ENCODE measurements at places on chromosomes 6 and 20.

DNA sequence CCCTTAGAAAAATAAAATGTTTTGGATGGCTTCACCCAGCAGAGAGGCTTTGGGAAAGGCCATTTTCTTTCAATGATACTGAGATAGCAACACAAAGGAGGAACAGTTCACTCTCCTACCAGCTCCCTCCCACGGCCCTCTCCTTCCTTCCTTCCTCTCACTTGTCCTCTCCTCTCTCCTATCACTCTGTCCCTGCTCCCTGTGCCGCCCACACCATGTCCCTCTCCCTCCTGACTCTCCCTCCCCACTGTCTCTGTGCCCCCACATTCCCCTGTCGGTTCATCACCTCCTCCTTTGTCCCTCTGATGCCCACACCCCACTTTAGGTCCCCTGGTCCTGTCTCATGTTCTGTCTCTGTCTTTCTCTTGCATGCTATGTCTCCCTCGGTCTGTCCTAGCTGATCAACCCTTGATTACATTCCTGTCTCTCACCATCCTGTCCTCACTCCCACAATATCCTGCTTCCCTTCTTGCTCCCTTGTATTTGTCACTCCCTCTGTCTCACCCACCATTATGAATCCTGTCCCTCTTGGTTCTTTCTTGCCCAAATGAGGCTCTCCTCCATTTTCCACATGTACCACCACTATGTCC is 30.1 kb downstream of the ELMO2 start:
- DNase-seq = no peak

DNA sequence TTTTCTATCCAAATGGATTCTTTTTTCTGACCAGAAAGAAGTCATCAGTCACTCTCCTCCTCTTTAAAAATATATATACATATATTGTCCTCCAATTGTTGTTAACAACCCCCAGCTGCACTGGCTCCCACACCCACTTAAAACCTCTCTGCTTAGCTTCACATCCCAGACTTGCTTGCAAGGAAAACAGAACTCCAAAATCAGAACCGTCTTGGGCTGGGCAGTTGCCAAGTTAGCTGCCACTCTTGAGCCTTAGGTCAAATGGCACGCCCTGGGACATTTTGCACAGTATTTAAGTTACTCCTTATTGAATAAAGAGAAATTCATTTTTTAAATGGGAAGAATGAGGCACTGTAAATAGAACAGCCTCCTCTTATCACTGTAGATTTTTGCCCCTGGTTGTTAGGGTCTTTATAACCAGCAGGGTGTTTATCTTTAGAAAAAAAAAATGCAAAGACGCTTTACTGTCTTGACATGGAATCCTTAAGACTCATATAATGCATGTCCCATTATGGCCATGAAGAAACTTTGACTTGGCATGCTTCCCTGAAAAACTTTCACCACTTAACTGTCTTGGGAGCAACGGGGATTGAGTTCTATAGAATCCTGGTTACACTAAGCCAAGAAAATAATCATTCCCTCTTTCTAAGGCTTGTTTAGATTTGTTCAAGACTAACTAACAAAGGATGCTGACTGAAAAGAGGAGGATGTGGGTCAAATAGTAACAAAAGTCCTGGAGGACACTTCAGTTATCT is 204.5 kb downstream of the ISM1 start:
- no peak for DNase-seq

DNA sequence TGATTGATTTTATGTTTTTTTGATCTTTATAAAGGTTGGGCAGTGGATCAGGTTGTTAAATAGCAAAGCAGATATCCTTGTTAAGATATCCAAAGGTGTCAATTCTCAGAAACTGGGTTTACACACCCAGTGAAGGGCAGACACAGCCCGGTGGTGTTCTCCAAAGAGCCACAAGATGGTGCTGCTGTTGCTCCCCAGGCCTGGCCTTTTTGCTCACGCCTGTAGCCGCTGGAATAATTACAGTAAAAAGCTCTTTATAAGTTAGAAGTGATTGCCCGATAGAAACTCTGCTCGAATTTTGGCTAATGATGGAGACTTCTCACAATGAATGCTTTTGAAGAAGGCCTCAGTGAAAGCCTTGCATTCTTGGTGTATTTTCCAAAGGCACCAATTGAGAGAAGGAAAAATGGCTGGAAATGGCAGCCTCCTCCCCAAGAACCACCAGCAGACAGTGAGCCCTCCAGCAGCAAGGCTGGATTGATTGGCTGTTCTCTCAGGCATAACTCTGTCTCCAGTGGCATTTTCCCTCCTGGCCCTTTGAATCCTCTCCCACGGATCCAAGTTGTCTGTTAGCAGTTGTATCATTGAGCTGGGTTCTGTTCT is 120.5 kb upstream of the CHD6 start:
- DNase-seq = no peak

DNA sequence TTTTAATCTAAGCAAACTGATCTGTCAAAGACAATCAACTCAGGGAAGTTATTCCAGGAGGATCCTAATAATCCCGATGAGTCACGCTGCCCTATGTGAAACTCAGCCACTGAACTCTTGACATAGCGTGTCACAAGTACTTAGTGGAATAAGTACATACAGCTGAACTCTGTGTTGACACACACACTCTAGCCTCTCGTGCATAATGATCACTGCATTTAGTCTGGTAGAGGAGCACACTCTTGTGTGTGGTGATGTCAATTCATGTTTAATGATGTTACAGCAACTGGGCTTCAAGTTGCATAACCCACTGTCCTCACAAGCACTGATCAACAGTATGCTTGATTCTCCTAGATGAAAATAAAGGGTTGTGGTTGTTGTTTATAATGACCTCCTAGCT is 148.3 kb downstream of the HACE1 start:
- DNase-seq = peak; percentile 7

DNA sequence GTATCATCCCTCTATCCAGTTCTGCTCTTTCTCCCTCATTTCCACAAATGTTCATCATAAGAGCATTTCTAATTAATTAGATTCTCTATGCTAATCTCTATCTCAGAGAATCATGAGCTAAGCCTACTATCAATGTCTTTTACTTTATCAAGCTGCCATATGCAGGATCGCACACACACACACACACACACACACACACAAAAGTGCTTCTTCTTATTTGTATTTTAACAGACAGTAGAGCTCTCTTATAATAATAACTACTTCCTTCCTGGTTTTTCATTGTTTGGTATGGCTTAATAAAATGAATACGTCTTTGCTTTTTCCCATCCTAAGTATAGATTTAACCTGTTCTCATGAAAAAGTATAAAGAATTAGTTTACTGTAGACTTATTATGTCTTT is 170.2 kb downstream of the HAO1 start:
- no peak for DNase-seq

- no peak for DNase-seq
These were observed 6.0 kb downstream of the HSF2 start for GRCh38 chr6:122405417-122405816.

GRCh38 chr6:157075549-157076450 is 247.5 kb downstream of the TMEM242 start:
- no peak for DNase-seq

DNA sequence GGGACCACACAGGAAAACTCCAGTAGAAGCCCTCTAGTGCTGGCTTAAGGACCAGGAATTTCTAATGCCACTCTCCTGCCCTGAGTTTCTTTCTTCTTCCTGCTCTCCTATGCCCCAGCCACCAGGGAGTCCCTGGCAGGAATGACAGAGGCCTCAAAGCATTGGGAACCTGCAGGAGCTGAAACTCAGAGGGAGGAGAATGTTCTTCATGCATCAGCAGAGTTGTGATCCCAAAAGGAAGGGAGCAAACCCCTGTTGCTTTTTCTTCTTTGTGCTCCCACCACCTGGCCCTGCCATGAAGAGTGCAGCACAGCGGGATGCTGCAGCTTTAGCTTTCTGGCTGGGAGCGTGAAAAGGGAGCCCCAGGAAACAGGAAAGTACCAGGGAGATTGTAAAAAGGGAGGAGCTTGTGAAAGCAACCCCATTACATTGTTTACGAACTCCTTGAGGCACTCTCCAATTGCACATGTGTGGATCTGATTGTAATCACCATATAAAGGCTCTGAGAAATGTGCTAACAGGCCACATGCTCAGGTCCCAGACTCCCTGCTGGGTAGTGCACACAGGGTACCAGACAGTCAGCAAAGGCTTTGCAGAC is 34.7 kb upstream of the FKBP1A start:
- DNase-seq = no peak

DNA sequence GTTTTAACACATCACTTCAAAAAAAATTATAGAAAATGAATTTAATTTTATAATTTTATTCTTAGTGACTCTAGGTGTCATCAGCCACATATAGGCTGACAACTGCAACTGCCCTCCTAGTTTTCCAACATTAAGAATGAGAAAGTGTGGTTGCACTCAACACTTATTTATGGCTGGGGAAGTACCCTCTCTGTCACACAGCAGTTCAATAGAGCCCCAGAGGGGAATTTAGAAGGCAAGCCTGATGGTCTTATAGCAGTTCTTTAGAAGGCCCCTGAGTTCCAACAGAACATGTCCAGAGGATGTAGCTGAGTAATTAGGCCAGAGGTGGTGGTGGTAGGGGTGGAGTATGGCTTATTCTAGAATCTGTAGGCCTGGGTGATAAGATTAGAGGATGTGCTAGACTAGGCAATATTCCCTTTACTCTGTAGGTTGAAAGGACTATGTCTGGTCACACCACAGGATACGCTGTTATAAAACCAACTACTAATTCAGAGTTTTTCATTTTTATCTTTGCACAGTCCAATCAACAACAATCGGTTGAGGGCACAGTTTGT is 226.5 kb upstream of the CITED2 start:
- DNase-seq = no peak

DNA sequence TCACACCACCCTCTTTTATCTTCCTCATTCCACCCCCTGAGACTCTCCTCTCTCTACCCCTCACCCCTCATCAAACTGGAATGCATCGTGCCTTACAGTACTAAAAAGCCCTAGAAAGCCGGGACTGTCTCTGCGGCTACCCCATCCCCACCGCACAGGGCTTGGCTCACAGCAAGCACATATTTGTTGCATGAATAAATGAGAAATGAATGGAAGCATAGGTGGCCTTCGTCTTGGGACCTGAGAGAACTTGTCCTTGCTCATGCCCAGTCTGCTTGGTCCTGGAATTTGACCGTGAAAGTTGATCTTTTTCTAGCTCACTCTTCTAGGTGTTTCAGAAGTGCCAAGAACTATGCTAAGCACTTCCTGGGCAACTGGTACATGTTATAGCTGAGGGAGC is 53.3 kb downstream of the APCDD1L start:
- DNase-seq = no peak

DNA sequence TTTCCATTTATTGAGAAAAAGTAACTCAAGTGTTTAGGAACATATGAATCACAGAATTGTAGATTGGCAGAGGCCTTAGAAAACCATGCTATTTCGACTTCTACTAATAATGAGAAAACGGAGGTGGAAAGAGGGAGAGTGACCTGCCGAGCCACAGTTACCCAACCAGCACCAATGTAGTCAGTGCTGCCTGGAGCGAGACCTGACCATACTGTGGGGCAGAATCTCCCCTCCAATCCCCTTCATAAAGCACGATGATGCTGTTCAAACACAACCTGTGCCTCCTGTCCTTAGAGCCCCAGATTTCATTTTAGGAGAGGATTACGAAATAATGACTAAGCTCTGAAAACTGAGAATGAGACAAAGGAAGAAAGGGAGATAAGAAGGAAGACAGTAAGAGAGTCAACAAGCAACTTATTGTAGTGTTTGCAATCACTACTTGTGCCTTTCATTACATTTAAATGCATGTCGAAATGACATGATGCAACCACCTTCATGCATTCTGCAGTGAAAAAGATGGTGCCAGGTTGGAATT is 70.6 kb downstream of the ATXN1 start:
- DNase-seq = no peak

- no peak for DNase-seq
These were observed 115.9 kb upstream of the NRSN1 start for GRCh38 chr6:24010133-24010532.

DNA sequence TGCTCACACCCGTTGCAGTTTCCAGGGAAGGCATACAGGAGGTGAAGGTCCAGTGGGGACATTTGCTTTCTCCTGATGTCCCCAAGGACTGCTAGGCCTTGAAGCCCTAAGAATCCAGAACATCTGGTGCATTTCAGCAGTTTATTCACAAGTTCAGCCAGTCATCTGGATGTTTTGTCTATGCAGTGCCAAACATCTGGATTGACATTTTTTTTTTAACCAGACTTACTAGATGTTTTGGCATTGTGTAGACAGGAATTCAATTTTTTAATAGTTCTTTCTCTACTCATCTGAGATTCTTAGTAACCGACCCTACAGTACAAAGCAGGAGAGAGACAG is 256.2 kb downstream of the CLIC5 start:
- DNase-seq = no peak

- no peak for DNase-seq
These were observed 28.8 kb downstream of the PDE7B start for GRCh38 chr6:135880066-135880972.

- DNase-seq = peak; percentile 77
These were observed 72.3 kb upstream of the IFNGR1 start for GRCh38 chr6:137291441-137291840.

DNA sequence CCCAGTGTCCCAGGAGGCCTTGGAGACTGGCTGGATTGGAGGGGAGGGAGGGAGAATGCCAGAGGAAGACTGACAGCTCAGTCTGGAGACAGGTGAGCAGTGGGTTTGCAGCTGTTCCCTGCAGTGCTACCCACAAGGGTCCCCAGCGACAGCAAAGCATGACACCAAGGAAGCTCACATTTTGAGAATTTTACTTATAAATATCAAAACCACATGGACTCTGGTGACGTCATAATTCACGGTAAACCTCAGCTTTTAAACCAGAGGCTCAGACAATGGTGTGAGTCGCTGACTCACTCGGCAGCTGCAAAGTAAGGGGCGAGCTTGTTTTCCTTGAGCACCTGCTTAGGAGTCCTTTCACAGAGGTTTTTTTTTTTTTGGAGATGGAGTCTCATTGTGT is 65.2 kb downstream of the THBS2 start:
- no peak for DNase-seq

- DNase-seq = peak; percentile 53
These were observed at the start of gene TNF for GRCh38 chr6:31575335-31575901. Gene TNF, plus strand, starts transcription at chr6:31575565. Its CDS starts 177 bp downstream, at chr6:31575742.

- peak; percentile 54 for DNase-seq
These were observed 20.1 kb downstream of the SRC start for GRCh38 chr20:37365760-37366638.

DNA sequence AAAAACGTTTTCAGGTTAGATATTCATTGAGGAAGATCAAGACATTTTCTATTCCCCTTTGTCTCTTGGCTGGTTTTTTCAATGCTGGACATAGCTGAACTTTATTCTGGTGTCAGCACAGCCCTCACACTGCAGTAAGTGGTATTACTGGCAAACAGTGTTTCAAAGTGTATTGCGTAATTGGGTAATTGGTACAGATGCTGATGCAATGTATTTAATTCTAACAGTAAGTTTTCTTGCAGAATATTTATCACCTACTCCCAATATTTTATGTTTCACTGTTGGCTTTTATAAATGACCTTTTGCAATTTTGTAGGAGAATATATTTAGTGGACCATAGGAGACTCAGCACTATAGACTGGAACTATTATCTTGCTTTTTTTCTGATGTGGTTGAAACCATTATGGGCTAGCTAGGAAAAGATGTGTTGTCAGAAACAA is 287.6 kb upstream of the SOX4 start:
- peak; percentile 3 for DNase-seq

DNA sequence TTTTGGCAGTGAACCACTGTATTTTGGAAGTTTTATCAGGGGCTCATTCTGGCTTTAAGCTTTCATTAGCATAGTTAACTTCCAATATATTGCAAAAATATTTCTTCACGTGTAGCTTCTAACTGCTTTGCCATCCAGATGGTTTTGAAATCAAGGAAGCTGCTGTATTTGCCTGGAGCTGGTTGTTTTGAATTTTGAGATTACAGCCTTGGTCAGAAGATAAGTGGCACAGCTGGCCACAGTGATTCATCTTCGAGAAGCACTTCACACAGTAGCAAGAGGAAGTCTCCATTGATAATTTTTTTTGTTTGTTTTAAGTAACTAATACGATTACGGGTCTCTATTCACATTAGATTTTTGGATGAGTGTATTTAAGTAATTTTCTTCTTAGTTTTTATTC is 3.8 kb downstream of the APCDD1L start:
- no peak for DNase-seq
